Stimulated activated CD8-positive, alpha-beta memory T cell treated with anti-CD3 and anti-CD28 coated beads, Interleukin-15, amount 100 ng/mL, for 4 hours (primary cell): ENCODE measurements at places on chromosomes 5 and 9.

GRCh38 chr5:41336471-41336870 is 123.1 kb upstream of the C6 start:
- DNase-seq = no peak

- no peak for DNase-seq
Measured at GRCh38 chr5:170631466-170632195, 127.8 kb downstream of the KCNIP1 start.

DNA sequence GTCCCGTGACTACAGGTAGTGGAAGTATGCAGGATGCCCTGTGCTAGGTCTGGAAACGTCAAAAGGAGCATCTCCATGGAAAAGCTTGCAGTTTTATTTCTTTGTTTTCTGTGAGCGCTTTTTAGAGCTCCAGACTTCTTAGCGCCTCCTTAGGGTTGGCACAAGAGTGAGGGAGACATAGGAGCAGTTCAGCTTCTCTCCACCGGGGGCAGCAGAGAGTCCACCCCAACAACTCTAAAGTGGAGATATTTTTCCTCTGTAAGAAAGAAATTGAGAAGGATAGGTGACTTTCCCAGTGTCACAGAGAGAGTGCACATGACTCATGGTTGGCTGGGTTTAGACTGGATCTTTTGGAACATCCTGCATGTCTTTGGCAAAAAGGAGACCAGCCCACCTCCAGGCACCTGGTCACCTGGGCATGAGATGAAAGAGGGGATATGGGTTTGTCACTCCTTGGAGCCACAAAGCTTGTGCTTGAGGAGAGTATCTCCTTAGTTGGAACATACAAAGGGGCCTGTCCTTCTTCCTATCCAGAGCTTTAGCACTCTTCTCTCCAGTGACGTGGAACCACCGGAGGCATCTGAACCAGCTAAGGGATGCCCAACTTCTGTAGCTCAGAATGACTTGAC is 637.7 kb downstream of the SEMA5A start:
- no peak for DNase-seq

DNA sequence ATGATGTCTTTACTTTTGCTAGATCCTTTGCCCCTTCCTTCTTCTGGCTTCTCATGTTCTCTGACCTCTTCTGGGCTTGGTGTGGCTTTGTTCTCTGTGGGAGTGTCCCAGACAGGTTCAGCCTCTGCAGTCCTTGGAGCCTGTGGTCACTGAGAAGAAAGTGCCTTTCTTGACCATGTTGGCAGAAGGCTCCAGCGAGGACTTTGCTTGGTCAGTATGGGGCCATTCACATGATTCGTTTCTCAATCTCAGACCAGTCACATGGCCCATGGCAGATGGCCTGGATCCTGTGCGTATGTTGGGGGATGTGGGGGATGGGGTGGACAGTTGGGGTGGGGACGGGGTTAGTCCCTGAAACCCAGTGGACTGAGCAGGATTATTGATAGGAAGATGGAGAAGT is 274.1 kb downstream of the ARHGAP26 start:
- no peak for DNase-seq

- DNase-seq = no peak
Measured at GRCh38 chr9:19641046-19641445, 147.8 kb downstream of the SLC24A2 start.

- no peak for DNase-seq
Measured at GRCh38 chr5:1465966-1466471, 20.8 kb upstream of the SLC6A3 start.

- no peak for DNase-seq
Measured at GRCh38 chr5:87787625-87788256, 375.0 kb upstream of the CCNH start.

- no peak for DNase-seq
Measured at GRCh38 chr9:106771608-106772007, 91.4 kb upstream of the ZNF462 start.

DNA sequence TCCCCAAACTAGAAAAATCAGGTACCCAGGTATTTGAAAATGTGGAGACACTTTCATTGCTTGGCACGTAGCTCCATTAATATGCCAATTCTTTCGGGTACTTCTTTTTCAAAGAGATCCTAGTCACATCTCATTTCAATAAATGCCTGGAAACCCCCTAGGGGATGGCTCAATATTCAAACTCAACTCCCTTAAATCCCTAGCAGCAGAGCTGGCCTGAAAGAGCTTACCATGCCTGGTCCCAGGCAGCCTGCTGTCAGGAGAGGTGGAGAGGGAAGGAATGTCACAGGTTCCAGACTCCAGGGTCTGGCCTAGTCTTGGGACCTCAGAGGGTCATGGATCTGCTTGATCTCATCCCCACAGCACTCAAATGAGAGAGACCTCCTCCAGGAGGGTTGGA is 187.1 kb downstream of the SPOCK1 start:
- no peak for DNase-seq

GRCh38 chr9:123099548-123099947 is 66.1 kb downstream of the GPR21 start:
- no peak for DNase-seq

GRCh38 chr9:18896531-18897179 is 136.4 kb downstream of the SAXO1 start:
- DNase-seq = no peak

- no peak for DNase-seq
Measured at GRCh38 chr5:10320793-10321192, 13.1 kb upstream of the CMBL start.

DNA sequence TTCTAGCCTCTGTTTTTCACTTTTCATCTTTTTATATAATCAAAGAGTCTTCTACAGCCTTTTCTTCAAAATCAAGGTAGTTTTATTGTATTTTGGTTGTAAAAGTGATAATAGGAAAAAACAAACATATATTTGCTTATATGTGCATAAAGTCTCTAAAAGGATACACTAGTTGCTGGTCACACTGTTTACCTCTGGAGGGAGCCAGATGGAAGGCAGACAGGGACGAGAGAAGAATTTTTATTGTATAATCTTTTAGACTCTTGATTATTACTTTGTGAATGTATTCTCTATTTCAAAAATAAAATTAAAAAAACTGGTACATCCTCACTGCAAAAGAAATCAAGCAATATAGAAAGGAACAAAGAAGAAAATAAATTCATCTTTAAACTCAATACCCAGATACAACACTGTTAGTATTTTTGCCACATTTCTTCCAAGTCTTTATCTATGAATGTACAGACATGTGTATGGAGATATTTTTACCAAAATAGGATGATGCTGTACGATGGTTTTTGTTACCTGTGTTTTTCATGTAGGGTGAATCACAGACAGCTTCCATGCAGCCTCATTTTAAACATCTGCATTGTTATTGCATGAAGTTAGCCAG is 6.1 kb upstream of the RNF183 start:
- no peak for DNase-seq

DNA sequence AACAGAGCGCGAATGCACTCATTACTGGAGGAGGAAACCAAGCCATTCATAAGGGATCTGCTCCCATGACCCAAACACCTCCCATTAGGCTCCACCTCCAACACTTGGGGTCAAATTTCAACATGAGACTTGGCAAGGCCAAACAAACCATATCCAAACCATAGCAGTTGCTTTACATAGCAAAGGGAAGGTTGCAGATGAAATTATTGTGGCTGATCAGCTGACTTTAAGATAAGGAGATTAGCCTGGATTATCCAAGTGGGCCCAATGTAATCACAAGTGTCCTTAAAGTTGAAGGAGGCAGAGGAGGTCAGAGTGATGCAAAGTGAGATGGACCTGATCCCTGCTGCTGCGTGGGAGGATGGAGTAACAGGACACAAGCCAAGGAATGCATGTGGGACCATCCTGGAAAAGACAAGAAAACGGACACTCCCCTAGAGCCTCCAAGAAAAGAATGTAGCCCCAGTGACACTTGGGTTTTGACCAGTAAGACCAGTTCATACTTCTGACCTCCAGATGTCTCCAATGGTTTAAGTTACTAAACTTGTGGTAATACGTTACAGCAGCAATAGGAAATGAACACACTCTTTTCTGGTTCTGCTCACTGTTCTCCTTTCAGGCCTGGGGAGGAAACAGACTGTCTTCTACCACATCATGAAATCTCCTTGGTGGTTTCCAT is 167.3 kb downstream of the GNAQ start:
- no peak for DNase-seq

GRCh38 chr9:132239518-132239917 is 77.7 kb downstream of the NTNG2 start:
- no peak for DNase-seq

- no peak for DNase-seq
Measured at GRCh38 chr5:126366199-126366560, 57.0 kb upstream of the GRAMD2B start.

GRCh38 chr5:103624035-103624480 is 61.5 kb upstream of the NUDT12 start:
- no peak for DNase-seq

- no peak for DNase-seq
Measured at GRCh38 chr5:8686707-8687106, 817.8 kb downstream of the MTRR start.

- DNase-seq = no peak
Measured at GRCh38 chr5:89053547-89053946, 170.6 kb upstream of the MEF2C start.

GRCh38 chr5:115389034-115389798 is 92.8 kb upstream of the CCDC112 start:
- no peak for DNase-seq

- no peak for DNase-seq
Measured at GRCh38 chr9:6443661-6444060, 30.7 kb downstream of the UHRF2 start.

DNA sequence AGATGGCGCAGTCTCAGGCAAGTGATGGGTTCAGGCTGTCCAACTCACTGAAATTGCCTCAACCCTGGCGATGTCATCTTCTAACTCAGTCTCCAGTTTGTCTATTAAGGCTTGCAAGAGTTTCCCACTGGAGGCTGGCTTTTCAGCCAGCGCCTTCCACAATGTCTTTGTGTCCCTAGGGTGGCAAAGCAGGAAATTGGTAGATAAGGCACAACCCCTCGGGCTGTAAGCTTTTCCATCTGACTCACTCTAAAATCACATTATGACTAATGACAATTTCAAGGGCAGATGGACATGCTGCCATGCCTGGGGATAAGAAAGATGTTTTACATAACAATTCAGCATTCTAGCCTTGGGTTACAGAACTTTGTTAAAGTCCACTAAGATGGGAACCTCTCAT is 61.9 kb downstream of the MROH2B start:
- no peak for DNase-seq
